DND-41 (cell line): ENCODE measurements at places on chromosomes 12 and 14.

DNA sequence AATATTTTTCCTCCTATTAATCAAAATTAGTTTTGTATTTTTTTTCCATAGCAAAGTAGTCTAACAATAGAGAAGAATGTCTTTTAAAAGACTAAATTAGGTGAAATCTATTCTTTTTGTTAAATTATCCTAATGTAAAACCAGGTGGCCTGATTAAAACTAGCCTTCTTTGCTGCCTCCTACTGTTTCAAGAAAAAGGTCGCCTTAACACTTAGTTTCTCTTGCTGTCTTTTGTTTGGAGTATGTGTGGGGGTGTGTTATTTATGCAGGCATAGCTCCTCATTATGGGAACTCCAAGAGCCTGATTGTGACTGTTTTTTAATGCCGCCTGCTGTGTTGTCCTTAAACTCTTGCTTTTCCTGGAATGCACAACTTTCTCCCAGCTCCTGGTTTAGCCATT lies 855.3 kb downstream of the DIO2 start:
- DNase-seq, result no peak

- no peak for DNase-seq
These were observed 33.6 kb downstream of the TNFAIP2 start for GRCh38 chr14:103156651-103157378.

DNA sequence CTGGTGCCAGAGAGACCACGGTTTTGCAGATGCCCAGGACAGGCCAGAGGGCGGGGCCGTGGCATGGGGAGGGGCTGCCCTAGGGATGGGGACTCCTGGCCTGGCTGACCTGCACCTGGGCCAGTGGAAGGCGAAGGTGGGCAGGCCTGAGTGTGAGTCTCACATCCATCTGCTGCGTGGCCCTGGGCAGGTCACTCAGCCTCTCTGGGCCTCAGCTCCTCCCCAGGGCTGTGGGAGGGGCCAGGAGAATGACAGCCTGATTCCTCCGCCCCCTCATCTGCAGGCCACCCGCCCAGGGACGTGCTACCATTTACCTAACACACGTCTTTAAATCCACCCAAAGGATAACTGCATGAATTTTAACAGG lies 90.9 kb downstream of the GALNT9 start:
- no peak for DNase-seq

- no peak for DNase-seq
These were observed 518.1 kb downstream of the TRHDE start for GRCh38 chr12:72790273-72790672.

DNA sequence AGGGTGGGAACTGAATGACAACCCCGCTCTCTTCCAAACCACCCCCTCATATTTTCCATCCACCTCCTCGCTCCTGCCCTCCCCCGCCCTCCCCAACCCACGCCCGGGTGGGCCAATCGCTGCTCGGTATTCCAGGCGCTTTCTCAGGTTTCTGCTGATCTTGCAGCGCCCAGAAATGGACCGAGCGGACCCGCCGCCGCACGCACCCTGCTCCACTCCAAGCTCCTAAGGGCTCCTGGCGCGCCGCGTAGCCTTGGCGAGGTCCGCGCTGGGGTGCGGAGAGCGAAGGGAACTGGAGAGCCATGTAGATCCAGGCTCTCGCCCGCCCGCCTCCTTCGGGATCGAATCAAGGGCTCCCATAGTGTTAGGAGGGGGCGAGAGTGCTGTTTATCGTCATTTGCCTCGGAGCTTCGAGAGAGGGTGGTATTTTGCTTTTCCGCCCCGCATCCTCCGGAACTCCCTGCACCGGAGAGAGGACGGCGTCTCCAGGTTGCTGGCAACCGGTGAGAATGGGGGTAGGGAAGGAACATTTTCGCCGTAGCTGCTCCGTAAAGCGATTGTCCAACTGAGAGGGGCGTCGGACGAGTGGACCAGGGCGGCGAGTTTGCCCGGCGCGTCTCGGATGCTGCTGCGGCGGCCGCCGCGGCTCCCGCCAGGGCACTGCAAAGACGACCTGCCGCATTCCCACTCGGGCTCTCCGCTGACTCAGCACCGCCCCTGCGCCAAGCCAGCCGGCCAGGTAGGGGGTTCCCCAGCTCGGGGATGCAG lies at the start of gene KCNA1:
KCNA1 (plus strand) TSS at position 172 of the 768 bp plus-strand sequence. CDS start 1,474 bp downstream, outside the sequence.
- DNase-seq, result no peak

DNA sequence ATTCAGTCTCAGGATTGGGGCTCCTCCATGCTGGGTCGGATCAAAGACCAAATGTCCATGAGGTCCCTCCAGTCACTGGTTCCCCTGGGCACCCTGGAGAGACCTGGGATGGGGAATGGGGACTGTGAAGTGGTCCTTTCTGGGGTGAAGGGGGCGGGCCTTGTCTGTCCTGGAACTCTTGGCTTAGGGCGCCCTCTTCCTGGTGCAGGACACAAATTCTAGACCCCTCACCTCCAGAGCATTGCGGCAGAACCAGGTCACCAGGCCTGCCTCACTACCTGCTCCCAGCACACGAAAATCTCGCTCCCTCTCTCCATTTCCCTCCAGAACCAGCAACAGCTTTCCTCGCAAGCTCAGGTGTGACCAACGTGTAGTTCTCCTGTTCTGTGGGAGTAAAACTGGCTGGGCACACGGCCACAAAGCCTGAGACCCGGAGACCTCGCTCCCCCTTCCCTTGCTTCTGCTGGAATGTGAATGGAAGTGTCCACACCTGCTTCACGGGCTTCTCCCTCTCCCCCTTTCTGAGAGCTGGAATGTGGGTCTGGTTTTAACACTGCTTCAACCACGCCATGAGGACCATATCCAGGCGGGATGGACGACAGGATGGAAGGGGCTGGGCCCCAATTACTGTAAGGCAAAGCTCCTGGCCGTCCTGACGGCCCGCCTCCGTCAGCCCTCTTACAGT lies 112.7 kb downstream of the SCARB1 start:
- DNase-seq, result peak; percentile 41

DNA sequence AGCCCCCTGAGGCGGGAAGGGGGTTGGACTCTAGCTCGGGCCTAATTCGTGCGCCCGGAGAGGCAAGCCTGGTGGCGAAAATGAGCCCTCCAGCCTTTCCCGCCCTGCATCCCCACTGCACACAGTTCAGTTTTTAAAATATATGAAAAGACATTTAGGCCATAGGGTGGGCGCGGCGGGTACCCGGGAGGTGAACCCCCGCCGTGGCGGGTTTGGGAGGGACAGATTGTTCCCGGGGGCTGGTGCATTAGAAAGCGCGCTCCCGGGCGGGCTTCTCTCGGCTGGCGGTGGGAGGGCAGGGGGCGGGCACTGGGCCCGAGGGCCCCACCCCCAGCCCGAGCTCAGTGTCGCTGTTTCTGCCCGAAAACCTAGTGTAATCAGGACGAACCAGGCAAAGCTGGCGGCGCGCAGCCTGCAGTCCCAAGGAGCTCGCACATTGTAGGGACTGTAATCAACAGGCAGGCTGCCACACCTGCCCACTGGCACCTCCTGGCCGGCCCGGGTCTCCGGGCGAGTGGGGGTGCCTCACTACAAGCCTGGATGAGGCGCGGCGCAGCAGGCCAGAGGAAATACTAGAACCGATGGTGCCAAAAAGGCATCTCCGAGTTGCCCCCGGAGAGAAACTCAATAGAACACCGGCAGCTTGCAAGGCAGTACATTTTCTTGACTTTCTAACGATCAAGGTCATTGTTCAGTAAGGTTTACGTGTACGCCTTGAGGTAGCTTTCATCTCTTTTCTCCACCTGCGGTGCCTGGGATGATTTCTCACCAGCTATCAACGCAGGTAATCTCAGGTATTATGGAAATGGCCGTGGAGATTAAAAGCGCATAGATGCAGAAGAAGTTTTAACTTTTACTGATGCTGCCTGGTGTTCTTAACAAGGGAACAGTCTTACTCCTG lies 764 bp upstream of the SPTB start:
- peak; percentile 68 for DNase-seq

DNA sequence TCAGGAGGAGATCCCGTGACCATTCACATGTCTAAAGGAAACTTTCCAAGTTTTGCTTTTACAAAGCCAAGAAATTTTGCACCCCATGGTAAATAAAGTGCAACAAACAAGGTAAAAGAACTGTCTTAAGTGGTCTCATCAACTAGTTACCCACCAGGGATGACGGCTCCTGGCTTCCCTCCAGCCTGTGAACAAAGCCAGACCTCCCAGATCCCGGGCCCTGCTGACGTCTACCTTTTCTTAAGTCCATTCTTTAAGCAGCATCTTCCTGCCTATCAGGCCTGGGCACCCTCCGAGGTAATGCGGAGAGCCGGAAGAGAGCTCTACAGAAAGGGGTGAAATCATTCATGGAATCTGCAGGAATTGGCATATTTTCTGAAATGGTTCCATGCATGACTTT lies 58.0 kb upstream of the DAAM1 start:
- DNase-seq, result no peak

GRCh38 chr12:6407236-6407954 lies 23.4 kb downstream of the LTBR start:
- DNase-seq, result no peak

GRCh38 chr14:22184830-22185168 lies 404.2 kb downstream of the DAD1 start:
- no peak for DNase-seq

- no peak for DNase-seq
These were observed 15.0 kb downstream of the POLE start for GRCh38 chr12:132672116-132672515.

GRCh38 chr14:103753774-103754173 lies 38.2 kb downstream of the ZFYVE21 start:
- no peak for DNase-seq

- DNase-seq, result no peak
These were observed 20.4 kb upstream of the HSP90B1 start for GRCh38 chr12:103909811-103910210.

- DNase-seq, result no peak
These were observed 1.0 kb upstream of the SINHCAF start for GRCh38 chr12:31326736-31327659.

- DNase-seq, result no peak
These were observed 17.8 kb upstream of the CD9 start for GRCh38 chr12:6182279-6182898.

GRCh38 chr12:43988838-43989560 lies 153.1 kb downstream of the TMEM117 start:
- DNase-seq, result no peak

- DNase-seq, result no peak
These were observed 21.3 kb downstream of the MYBPC1 start for GRCh38 chr12:101616027-101616494.

- peak; percentile 27 for DNase-seq
These were observed 67.2 kb downstream of the RIC8B start for GRCh38 chr12:106841510-106842302.
